ENCODE measurements at places on chromosomes 12 and 14.

GRCh38 chr12:10184261-10184843 lies 5.5 kb downstream of the TMEM52B start:
- no peak for DNase-seq

- no peak for DNase-seq
Measured at GRCh38 chr12:5656836-5657235, 224.9 kb downstream of the NTF3 start.

DNA sequence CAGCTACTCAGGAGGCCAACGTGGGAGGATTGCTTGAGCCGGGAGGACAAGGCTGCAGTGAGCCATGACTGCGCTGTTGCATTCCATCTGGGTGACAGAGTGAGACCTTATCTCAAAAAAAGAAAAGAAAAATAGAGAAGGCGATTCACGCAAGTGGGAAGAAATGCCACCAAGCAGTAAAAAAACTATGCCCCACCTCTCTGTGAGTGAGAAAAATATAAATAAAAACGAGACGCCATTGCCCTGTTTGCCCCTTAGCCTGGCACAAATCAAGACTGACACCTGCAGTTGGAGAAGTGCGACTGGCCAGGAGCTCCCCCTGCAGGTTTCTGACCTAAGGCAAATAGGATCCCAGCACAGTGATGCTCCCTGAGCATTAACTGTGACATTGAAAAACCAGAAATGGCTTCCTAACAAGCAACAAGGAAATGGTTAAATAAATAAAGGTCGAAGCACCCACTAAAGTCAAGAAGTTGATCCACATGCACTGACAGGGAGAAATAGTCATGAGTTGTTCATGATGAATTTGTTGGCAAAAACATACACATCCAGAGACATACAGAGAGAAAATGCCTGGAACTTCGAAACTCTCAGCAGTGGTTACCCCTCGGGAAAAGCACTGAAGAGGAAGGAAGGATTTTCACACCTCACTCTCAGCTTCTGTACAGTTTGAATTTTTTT lies 21.1 kb downstream of the GSC start:
- peak; percentile 50 for DNase-seq

GRCh38 chr12:4050340-4050739 lies 177.1 kb upstream of the PARP11 start:
- no peak for DNase-seq

DNA sequence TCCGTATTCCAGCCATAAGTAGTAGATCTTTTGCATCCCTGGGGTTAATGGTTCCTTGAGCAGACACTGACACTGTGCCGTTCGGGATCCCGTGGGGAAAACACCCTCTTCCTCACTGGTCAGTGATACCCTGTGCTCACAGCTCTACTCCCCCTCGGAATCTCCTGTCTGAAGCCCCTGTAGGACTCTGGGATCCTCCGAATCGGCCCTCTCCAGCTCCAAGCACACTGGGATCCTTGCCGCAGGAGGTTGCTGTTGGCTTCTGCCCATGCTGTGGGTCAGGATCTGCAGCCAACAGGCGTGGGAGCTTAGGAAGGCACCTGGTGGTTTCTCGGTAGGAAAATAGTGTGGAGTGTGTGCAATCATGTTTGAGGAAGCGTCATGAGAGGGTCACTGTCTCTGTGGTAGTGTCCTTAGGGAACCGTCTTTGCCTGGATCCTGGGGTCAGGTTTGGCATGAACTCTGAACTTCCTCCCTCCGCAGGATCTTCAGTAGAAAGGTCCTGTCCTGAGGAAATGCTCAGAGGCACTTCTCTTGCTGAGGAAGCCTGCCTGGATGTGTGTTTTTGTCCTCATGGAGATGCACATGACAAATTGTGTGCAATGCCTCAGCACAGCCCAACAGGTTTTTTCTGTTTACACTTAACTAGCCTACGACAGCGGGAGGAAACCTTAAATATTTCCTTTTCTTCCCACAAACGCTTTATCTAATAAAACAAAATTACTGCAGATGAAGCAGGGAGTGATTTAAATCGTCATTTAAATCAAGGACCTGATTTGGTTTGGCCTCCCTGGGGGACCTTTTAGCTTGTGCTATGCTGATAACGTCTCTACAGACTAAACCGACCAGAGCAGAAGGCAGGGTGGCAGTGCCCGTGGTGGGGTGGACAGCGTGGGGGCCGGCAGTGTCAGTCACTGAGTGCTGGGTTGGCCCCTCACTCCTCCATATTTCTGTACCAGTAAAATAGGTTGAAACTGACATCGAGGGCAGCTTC lies 18.7 kb downstream of the FBXL14 start:
- no peak for DNase-seq

DNA sequence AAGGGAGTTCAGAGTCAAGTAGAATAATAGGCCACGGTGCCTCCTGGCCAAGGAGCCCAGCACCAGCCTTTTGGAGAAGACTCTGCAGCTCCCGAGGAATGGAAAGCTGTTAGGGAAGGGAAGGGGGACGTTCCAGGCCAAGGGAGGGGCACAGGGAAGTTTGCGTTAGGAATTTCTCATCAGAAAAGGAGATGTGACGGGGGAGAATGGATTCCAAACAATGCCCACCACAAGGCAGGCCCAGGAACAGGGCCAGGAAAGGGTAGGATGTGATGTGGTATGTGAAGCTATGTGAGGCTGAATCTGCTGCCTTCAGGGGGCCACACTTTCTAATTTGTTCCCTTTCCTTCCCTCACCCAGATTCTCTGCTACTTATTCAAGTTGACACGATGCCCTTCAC lies 46.0 kb downstream of the DGLUCY start:
- DNase-seq, result no peak
